ENCODE measurements at places on chromosomes 6 and 20.

GRCh38 chr20:44762466-44763140 lies 16.9 kb downstream of the KCNK15 start:
- DNase-seq: no peak

- DNase-seq: no peak
Observed at GRCh38 chr20:7257099-7257498, 489.6 kb downstream of the BMP2 start.

- no peak for DNase-seq
Observed at GRCh38 chr6:109801794-109802193, 110.7 kb downstream of the FIG4 start.

DNA sequence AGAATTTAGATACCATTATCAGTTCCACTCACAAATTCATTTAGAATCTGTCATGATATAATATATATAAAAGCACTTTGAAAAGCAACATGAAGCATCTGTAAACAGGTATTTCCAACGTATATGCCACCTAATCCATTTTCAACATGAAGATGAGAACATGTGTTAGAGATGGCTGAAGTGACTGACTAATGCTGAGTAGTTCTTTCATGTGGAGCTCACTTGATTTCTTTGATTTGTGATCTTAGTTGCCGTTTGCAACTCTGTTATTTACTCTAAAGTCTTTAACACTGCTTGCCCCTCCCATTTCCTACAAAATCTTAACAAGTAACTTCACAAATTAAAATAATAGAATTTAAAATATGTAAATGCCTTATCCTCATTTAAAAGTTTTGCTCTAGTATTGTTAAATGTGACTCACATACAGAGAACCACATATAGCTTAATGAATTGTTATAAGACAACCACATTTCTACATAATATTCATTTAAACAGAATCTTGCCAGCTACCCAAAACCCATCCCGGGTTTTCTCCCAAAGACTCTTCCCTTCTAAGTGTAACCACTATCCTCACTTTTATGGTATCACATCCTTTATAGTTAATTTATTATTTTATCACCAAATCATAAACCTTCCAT lies 78.3 kb downstream of the ME1 start:
- no peak for DNase-seq

GRCh38 chr6:167996424-167997199 lies 859 bp upstream of the KIF25 start:
- no peak for DNase-seq
